ENCODE measurements at places on chromosomes 11 and 22.

GRCh38 chr22:22698263-22698750 is 53.9 kb downstream of the GGTLC2 start:
- no peak for DNase-seq

DNA sequence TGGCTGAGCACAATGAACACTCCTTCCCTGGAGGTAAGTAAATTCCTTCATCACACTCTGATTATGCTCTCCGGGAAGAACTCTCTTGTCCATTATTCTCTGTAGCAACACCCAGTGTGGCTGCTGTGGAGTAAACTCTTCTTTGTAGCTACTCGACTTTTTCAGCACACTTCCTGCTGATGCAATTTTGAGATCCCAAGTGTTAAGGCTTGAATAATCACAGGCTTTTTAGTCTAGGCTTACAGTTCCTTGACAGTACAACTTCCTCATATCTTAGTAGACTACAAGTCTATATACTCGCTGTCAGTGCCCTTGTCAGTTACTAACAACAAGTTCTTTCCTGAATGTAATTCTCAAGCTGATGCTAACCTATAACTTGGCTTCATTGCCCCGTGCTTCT is 301.8 kb upstream of the API5 start:
- no peak for DNase-seq

DNA sequence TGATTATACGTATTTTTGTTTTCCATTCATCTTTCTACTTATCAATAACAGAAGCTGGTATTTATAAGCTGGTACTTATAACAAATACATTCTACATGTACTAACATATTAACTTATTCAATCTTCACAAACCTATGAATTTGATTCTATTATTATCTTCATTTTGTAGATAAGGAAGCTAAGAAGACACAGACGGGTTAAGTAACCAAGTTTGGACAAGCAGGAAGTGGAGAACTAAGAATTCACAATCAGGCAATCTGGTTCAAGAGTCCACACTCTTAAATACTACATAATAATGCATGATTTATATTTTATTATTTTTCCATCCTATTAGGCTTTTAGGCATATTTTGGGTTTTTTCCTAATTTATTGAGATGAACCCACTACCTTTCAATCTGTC is 25.0 kb downstream of the FCHSD2 start:
- no peak for DNase-seq

DNA sequence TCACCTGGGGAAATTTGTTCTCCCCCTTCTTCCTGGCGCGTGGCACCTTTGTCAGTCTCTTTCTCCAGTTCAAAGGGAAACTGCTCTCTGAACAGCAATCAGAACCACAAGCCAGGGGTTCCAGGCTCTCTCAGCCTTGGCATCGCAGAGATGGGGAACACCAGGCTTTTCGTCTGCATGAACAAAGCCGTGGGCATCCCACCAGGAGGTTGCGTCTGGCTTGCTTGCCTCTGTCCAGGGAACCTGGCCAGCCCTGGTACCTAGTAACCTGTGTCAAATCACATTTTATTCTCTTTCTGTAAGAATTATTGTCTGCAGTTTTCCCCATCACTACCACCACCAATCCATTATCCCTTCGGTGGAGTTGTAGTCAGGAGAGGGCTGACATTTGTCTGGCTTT is 107.0 kb downstream of the WNT7B start:
- no peak for DNase-seq

GRCh38 chr11:83720675-83721074 is 434.5 kb upstream of the CCDC90B start:
- no peak for DNase-seq

DNA sequence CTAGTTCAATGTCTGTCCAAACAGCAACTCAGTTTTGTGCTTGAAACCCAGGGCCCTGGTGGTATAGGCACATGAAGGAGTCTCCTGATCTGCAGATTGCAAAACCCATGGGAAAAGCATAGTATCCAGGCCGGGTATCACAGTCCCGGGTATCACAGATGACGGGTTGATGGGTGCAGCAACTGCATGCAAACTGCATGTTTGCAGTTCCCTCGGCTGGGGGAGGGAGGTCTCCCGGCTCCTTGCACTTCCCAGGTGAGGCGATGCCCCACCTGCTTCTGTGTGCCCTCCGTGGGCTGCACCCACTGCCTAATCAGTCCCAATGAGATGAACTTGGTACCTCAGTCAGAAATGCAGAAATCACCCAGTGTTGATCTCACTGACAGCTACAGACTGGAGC is 53.9 kb downstream of the KCNQ1 start:
- no peak for DNase-seq

- no peak for DNase-seq
These were observed 83.7 kb downstream of the EXT2 start for GRCh38 chr11:44179173-44179572.

DNA sequence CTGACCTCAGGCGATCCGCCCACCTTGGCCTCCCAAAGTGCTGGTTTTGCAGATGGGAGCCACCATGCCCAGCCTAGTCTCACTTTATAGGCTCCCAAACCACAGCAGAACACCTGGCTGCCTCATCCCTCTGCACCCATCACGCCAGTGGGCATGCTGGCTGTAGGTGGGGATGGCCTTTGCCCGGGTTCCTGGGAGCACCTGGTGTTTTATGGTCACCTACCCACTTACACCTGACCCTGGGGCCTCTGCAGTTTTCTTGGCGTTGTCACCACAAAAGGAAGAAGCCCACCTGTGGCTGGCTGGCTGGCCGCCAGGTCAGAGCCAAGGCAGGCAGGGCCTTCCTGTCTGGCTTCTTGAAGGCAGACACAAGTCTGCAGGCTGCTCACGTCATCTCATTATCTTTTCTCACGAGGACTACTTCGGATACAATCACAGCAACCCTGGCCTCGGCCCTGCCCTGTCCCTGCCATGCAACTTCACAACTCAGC is 8.2 kb downstream of the RRP7A start:
- no peak for DNase-seq

DNA sequence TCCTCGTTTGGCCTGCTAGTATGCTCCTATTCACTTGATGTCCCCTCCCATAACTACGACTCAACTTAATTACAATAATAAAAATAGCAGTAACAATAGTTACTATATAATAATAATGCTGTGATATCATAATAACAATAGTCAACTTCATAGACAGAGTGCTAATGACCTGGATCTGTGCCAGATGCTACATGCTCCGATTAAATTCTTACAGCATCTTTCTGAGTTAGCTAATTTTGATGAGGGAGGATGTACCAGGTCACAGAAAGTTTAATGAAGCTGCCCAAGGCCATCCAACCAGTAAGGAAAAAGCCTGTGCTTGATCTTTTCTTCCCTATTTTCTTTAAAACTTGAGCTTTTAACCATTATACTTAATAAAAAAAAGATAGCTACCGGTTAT is 413.4 kb upstream of the LRRC4C start:
- no peak for DNase-seq

DNA sequence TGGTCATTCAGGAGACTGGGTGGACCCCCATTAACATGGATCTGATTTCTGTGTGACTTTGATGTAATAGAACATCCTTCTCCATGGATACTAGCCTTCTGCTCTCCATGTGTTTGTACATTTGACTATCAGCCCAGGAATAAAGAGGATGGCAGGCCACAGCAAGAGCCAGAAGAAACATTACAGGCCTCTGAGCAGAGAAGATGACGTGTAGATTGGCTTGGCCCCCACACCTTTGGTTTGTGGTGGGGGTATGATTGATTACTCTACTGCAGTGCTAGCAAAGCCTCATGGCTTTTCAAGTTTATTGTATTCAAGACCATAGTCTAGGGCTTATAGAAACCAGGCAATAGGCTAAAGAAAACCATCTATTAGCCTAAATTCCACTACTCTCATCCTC is 77.0 kb downstream of the GRAMD1B start:
- no peak for DNase-seq

GRCh38 chr11:72222106-72222891 is 2.3 kb upstream of the INPPL1 start:
- DNase-seq: no peak

GRCh38 chr22:27476729-27477128 is 324.8 kb downstream of the MN1 start:
- DNase-seq: no peak

- DNase-seq: no peak
These were observed 264.0 kb downstream of the ETS1 start for GRCh38 chr11:128323381-128323780.

DNA sequence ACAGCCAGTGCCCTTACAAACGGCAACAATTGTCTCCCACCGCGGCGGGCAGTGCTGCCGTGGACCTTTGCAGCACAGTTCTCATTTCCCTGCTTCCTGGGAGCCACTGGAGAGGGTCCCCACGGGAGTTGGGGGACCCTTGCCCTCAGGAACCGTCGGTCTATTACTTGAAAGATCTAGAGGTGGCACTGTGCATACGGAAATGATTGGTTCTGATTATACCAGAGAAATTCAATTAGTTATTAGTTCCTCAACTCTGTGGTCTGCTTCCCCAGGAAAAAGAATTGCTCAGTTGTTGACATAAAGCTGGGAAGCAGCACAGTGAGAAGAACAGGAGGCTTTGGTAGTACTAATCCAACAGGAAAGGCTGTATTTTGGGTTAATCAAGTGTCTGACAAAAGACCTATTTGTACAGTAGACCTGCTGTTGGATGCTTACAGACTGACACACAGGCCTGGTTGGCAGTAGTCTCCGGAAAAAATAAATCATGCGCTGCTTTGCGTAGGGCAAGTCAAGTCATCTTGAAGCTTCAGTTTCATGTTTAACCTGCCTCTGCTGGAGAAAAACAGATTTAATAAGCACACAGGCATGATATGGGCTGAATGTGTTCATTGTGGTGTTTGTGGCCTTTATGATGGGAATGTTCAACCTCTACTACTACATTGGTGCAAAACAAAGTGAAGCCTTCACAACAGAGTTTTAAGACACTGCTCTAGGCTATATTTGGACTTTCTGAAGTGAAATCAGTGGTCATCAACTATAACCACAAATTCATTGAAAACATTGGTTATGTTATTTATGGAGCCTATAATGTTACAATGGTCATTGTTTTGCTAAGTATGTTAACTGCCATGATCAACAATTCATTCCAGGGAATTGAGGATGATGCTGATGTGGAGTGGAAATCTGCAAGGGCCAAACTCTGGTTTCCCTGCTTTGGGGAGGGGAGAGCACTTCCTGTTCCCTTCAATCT is 54.6 kb upstream of the SC5D start:
- no peak for DNase-seq

DNA sequence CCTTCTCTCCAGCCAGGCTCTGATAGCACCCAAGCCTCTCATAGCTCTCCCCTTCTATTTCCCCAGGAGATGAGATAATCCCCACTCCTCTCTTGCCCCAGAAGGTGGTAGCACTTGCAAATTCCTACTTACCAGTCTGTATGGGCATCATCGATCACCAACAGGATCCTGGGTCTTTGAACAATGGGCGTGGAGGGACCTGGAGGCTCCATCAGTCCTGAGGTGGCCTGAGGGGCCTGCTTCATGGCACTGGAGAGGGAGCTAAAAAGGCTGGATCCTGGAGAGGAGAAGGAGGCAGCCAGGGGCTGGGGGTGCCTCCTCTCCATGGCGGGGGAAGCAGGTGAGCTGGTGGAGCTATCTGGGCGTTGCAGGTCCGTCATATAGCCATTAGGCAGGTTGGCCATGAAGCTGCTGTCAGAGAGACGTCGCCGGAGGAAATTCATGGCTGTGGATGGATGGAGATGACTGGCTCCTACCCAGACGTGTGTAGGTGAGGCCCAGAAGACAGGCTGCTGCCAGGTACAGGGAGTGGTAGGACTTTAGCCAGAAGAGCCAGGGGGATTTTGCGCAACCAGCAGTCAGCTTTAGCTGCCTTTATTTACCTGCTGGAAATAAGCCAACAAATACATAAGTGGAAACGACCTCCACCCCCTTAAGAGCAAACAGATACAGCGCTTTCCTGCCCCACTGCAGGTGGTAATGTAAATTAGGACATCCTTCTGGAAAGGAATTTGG is 51.8 kb downstream of the SYN3 start:
- no peak for DNase-seq

DNA sequence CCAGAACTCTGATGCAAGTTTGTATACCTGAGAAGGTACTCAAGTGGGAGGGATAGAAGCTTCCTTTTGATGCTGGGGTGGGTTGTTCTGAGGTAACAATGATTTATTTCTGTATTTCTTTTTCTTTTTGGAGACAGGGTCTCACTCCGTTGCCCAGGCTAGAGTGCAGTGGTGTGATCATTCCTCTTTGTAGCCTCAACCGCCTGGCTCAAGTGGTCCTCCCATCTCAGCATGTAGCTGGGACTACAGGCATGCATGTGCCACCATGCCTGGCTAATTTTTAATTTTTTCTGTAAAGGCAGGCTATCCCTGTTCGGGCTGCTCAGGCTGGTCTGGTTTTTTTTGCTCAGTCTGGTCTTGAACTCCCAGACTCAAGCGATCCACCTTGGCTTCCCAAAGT is 7.9 kb downstream of the KDM2A start:
- no peak for DNase-seq

- no peak for DNase-seq
These were observed 124.5 kb upstream of the SYT13 start for GRCh38 chr11:45410391-45411227.

DNA sequence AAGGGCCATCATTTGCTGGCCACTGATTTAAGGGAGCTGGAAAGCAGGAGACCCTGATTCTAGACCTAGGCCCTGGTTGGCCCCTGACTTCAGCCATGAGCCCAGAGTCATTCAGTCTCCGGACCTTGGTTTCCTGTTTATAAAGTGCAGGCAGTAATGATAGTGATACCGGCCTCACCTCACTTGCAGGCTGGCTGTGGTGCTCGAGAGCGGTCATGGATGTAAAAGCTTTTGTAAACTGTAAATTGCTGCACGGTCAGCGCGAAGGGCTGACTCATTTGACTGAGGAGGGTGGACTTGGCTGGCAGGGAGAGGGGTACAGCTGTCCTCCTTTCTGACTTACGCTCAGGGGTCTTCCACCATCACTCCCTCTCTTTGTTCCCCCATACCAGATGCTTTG is 37.4 kb downstream of the FBLN1 start:
- DNase-seq: no peak

GRCh38 chr11:120500414-120501071 is 11.0 kb upstream of the GRIK4 start:
- DNase-seq: no peak

GRCh38 chr22:26364066-26365015 is 64.7 kb upstream of the ASPHD2 start:
- DNase-seq: peak; percentile 76

- DNase-seq: no peak
These were observed 25.6 kb upstream of the MSANTD4 start for GRCh38 chr11:106047631-106048030.

Measured in G401 (cell line).